Fibroblast of lung (primary cell): ENCODE measurements at places on chromosomes 3 and 15. TPM values are rescaled to one million over a fixed set of nuclear protein-coding genes. Genes with fewer than 3 reads are reported as not detected.

- DNase-seq: no peak
Observed at GRCh38 chr15:25899870-25900269, 36.7 kb upstream of the ATP10A start.

DNA sequence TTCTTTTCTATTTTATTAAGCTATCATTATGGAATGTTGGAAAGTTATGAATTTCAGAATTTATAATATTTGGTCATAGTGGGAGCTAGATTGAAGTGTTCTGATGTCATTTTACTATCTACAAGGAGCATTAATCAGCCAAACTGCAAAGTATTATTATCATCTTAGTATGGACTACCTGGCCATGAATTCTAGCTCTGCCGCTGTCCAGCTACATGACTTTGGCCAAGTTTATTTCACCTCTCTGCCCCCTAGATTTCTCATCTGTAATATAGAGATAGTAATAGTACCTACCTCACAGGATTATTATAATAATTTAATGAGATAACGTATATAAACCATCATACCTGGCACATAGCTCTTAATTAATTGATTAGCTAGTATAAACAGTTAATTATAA, 27.8 kb upstream of the ABHD10 start:
- no peak for DNase-seq

DNA sequence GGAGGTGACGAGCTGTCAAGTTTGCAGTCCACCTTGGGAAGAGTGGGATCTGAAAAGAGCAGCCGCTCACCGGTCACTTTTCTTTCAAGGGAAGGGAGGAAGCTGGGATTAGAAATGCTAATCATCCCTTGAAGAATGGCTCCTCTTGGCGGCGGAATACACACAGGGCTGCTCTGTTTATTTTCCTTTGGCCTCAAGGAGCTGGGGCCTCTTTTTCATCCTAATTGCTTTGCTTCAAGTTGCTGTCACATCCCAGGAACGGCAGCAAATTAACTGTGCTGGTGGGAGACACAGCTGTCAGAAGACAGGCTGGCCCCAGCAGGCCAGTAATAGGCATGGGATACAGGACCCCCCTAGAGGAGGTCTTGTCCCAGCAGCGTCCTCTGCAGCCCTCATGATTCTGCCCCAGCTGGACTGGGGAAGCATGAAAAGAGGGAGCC, 6.7 kb downstream of the KBTBD13 start:
- peak; percentile 86 for DNase-seq

Gene GOLGA8Q
- polyA plus RNA-seq: 0.06 and 0.22 TPM in 2 replicates

DNA sequence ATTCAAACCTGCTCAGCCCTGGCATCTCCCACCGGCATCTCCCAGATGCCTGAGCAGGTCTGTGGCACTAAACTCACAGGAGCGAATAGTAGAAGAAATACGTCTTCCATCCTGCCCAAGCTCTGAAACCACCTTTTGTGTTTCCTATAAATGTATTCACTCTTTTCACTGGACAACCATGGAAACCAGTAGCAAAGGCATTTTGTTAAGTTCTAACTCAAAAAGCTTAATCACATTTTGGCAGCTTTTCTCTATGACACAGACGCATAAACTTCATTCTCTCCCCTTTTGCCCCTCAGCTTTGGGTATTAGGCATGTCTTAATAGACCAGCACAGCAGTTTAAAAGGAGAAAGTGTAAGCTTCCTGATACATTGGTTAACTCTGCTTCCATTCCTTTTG, 24.5 kb upstream of the ARNT2 start:
- DNase-seq: no peak

Gene PLOD2
- polyA plus RNA-seq: 38.1 and 91.8 TPM in 2 replicates

DNA sequence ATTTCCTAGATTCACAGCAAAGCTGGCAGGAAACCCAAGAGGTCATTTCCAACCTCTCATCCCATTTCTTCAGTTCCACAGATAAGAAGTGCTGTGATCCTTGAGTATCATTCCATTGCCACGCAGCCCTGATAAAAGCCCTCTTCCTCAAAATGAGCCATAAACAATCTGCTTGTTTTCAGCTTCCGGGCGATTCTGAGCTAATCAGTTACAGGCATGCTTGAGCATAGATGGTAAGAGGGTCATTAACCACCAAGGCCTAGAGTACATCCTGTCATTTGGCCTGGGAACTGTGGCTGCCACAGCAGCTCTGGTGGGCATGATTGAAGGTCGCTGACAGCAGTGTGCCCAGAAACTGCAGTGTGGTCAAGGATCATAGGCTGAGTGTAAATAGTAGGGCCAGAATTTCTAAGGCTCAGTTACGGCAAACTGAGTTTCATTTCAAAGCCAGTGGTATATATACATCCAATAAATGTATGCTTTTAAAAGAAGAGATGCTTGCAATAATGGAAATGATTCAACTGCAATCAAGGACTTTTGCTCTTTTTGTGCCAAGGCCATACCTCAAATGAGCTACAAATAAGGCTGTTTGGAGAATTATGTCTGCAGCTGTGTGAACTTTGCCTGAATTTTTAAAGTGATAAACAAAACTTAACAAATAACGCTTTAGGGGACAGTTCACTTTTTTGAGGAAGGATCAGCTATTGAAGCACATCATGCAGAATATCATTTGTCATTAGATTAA, 47.3 kb downstream of the P3H2 start:
- DNase-seq: peak; percentile 64

GRCh38 chr3:194745422-194746184, 59.9 kb downstream of the FAM43A start:
- no peak for DNase-seq
